ENCODE measurements at places on chromosomes 12 and 14. TPM values are rescaled to one million over a fixed set of nuclear protein-coding genes. Genes with fewer than 3 reads are reported as not detected.

Gene HVCN1
- total RNA-seq = 11.9 TPM

Gene TMEM233
- 7.2 TPM for total RNA-seq

Gene ANKS1B
- 2.6 TPM for total RNA-seq

Gene DACT1
- total RNA-seq = 2.0 TPM

Gene NRXN3
- 2.3 TPM for total RNA-seq

Gene TOMM20L
- total RNA-seq = not detected

Gene RAPGEF3
- 81.5 TPM for total RNA-seq

Gene KRT78
- not detected for total RNA-seq

Gene FOXN4
- total RNA-seq = not detected

Gene GYS2
- 0.08 TPM for total RNA-seq

Gene CCDC175
- total RNA-seq = not detected

Gene PCED1B
- 9.7 TPM for total RNA-seq

Gene B4GALNT1
- 1.3 TPM for total RNA-seq

Gene SMIM41
- total RNA-seq = not detected

Gene MLXIP
- 63.3 TPM for total RNA-seq

Gene SLC17A8
- not detected for total RNA-seq

Gene TSPAN11
- 3.6 TPM for total RNA-seq

Gene RAD9B
- 0.54 TPM for total RNA-seq

Gene TC2N
- 1.4 TPM for total RNA-seq

Gene ESPL1
- total RNA-seq = 11.8 TPM

Gene TAMALIN
- total RNA-seq = 29.7 TPM

Gene TGM1
- total RNA-seq = 1.7 TPM

Gene SLC6A12
- total RNA-seq = 0.26 TPM

Gene MIPOL1
- 12.1 TPM for total RNA-seq

Gene FBLN5
- 0.26 TPM for total RNA-seq

Gene SPTB
- total RNA-seq = 0.08 TPM

Gene LIN7A
- 34.0 TPM for total RNA-seq

Gene PRH1
- 15.6 TPM for total RNA-seq

Gene PRB3
- not detected for total RNA-seq

Gene HRK
- 0.10 TPM for total RNA-seq

Gene TEX22
- 1.1 TPM for total RNA-seq

Gene SUOX
- total RNA-seq = 31.6 TPM

Gene SLC6A15
- total RNA-seq = 5.3 TPM
